ENCODE measurements at places on chromosomes 12 and 14. TPM values are rescaled to one million over a fixed set of nuclear protein-coding genes. Genes with fewer than 3 reads are reported as not detected.

- DNase-seq, result no peak
Measured at GRCh38 chr14:30982533-30982932, 42.9 kb upstream of the AP4S1 start.

GRCh38 chr14:62118461-62118860, 356.2 kb downstream of the SNAPC1 start:
- no peak for DNase-seq

DNA sequence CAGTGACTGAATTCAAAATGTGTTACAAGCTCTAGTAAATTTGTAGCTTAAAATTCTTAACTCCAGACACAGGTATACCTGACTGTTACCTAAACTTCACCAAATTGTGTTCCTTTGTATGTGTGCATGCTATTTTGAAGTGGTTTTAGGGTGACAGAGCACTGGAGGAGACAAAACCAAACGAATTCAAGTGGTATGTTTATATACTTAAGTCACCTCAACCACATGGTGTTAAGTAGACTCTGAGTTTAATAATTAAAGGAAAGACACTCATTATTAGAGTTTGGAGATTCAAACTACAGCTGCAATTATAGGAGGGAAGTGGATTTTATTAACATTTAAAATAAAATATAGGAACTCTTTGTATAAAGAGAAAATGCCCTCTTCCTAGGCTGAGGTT, 84.3 kb downstream of the PLCZ1 start:
- DNase-seq, result no peak

DNA sequence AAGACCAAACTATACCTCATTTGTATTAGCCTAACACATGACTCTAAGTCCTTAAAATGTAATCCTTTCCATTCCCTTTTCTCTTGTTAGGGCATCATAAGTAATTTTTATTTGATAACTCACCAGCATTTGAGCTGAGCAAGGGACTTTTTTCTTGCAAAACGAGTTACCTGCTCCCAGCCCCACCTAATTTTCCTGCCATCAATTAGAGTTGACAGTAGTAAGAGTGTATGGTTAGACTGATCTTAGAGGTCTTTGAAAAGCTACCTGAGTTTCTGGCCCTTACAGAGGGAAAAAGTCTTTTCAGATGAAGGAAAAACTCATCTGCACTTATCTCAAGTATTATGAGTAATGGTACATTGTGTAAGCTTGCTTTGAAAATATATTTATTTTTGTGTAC, 33.7 kb upstream of the AMN start:
- no peak for DNase-seq

The RIPK3 gene
- total RNA-seq, result 11.2 TPM

The TRPV4 gene
- not detected for total RNA-seq
